KG1 (cell line): ENCODE measurements at places on chromosomes 7 and 10.

DNA sequence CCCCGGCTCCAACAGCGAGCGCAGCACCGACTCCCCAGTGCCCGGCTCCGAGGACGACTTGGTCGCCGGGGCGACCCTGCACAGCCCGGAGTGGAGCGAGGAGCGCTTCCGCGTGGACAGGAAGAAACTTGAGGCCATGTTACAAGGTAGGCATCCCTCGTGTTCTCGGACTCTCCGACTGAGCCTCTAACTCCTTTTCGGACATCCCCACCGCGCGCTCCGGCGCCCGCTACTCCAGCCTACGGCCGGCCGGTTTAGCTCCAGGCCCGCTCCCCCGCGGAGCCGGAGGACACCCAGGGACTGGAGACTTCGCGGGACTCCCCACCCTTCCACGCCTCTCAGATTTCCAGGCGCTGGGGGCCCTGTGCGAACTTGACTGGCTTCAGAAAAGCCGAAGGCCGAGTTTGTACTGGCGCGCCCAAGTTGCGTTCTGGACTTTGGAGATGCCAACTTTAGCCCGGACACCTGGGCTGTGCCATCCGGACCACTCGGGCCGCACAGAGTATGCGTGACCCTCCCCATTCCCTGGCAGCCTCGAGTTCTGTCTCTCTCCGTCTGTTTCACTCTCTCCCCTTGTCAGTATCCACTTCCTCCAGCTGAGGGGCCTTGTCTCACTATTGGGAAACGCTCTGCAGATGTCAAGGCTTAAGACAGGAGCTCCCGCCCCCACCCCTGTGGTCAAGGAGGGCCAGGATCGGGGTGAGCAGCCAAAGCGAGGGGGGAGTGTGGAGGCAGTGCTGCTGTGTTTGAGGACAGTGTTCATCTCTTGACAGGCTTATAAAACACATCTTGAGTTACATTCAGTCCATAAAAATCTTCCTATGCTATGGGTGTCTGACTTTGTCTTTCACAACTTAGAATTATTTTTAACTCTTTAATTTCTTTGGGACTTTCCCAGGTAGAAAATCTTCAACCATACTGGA lies 777 bp downstream of the BICC1 start:
- no peak for DNase-seq

DNA sequence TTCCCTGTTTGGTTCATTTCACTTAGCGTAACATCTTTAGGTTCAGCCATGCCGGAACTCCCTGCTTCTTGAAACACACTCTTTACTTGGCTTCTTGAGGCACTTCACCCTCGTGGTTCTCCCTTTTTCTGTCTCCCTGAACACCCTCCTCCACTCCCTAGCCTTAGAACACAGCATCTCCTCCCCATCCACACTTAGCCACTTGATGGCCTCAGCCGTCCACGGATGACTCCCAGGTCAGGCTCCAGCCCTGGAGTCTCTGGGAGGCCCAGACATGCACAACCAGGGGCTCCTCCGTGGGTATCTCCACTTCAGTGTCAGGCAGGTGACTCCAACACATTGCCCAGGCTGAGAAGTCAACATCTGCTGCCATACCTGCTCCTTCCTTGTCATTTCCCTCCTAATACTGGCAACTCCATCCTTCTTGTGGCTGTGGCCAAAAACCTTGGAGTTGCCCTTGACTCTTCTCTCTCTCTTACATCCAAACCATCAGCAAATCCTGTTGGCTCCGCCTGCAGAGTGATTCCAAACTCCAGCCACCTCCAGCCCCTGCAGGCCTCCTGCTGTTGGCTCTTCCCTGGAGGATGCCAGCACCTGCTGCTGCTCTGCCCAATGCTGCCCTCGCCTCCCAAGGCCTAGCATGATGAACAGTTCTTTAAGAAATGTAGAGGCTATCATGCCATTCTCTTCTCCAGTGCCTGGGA lies 8.4 kb upstream of the INMT start:
- DNase-seq = no peak

DNA sequence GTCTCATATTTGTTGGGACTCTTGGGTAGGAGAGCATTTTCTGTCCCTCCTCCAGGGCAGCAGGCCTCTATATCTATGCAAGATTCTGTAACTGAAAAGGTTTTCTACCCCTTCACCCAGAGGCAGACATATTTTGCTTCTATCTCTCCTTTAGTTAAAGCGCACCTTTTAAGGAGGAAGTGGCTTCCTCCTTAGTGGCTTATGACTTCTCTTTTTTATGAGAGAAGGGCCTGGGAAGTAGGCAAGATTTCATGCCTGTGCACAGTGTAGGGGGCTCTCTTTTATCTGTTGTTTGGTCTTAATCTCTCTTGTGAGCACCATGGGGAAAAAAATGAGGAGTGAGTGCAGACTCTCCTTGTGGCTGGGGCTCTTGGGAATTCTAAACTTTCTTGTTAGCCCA lies 122.1 kb downstream of the LRMDA start:
- peak; percentile 48 for DNase-seq

DNA sequence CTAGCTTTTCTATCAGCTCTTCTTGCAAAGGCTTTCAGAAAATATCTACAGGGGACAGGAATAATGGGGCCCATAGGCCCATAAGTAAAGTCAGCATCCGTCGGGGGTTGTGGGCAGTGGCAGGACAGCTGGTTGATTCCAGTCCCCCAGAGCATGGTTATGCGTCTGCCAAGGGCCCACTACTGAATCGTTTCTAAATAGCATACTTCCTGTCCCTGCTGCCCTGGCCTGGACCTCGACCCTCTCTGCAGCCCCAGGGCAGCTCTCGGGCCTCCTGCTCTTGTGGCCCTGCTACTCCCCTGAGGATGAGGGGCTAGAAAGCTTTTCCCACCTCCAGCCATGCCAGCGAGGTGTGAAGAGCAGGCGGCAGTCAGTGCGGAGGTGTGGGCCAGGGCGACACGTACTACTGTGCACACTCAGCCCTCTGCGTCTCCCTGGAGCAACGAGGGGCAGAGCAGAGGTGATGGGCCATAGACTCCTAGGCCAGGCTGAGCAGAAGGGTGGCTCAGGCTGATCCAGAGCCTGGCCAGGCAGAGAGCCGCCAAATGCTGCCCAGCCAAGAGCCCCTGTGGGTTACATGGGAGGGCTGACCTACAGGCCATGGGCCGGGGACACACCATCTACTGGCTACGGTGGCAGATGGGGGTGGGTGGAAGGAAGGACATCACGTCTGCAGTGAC lies 4.7 kb upstream of the OPN4 start:
- no peak for DNase-seq

GRCh38 chr7:135729230-135729629 lies 1.2 kb upstream of the SLC13A4 start:
- DNase-seq = no peak

GRCh38 chr7:134695321-134695860 lies 48.7 kb downstream of the BPGM start:
- DNase-seq = no peak

GRCh38 chr10:115355162-115355760 lies 262.1 kb downstream of the ATRNL1 start:
- peak; percentile 3 for DNase-seq

GRCh38 chr10:96863922-96864543 lies 31.9 kb downstream of the LCOR start:
- no peak for DNase-seq

GRCh38 chr10:97921581-97922021 lies 72.0 kb downstream of the GOLGA7B start:
- no peak for DNase-seq

DNA sequence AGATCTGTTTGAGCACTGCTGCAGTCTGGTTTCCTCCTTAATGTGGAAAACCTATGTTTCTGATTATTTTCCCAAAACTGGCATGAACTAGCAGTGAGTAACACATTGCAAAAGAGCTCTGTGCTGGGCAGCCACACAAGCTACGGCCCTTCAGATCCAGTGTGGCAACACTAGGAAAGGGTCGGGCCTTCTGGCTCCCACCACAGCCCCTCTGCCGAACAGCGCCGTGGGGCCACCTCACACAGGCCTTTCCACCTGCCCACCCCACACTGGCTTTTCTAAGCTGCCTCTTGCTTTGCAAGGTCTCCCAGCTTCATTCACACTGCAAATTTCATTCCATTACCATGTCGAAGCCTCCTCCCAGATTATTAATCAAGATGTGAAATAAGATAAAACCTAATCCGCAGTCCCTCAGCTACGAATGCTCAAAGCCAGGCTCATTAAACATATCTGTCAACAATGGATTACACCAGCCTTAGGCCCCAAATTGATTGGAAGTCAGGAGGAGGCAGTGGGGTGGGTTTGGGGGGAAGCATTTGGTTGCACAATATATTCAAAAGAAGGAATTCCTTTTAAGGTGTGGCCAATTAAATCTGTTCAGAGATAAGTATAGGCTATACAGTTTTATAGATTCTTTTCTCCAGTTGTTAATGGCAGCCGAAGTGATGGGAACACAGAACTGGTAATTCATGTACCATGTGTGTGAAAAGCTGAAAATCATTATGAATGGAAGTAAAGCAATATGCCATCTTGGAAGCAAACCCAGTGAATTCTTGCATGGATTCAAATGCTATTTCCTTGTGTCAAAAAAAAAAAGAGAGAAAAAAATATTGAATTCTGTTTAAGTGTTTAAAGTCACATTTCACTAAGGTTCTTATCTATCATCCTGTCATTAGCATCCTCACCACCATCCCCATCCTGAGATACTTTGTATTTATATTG lies 223.7 kb downstream of the MTERF1 start:
- DNase-seq = no peak

DNA sequence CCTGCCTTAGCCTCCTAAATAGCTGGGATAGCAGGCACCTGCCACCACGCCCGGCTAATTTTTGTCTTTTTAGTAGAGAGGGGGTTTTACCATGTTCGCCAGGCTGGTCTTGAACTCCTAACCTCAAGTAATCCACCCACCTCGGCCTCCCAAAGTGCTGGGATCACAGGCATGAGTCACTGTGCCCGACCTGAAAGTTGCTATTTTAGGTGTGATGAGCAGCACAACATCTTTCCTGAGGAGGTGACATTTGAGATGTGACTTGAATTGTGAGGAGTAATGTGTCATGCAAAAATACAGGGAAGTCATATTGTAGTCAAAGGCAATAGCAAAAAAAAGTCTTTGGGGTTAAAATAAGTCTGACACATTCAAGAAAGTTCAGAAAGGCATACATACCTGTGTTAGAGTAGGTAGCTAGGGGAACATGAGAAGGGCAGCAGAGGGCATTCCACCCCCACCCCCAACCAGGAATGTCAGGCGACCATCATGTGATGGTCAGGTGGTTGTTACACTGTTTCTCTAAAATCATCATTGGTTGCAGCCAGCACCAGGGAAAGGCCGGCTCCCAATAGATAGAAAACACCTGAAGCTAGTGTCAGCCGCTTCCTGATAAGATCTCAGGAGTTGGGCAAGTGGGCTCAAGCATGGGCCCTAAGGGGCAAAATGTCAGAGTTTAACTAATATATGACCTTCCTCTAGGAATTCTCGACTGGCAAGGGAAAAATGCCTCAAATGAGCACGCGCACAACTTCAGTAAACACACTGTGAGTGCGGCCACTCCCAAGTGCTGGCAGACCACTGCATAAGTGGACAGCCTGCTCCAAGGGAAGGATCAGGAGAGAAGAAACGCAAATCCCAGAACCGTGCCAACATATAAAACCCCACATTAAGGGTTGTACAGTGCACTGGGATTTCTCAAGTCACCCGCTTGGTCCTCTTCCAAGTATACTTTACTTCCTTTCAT lies at the start of gene TACC2:
TACC2 (plus strand) TSS at position 803 of the 964 bp plus-strand sequence. CDS start 32,819 bp downstream, outside the sequence.
- DNase-seq = no peak

DNA sequence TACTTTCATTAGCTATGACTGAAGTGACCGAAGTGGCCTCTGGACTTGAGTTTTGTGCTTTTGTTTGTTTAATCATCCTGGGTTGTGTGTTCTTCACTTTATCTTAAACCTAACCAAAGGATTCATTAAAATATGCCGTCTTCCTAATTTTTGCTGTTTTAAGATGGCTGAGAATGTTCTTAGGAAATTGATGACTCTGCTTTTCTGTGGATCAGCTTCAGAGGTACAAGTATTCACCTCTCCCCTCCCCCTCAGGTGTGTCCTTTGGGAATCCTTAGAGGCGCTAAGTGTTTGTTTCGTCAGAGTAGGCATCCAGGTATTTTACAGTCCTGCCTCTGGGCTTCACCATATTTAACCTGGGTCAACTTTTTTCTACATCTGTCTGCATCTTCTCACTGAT lies 1.1 kb downstream of the CCDC126 start:
- no peak for DNase-seq

DNA sequence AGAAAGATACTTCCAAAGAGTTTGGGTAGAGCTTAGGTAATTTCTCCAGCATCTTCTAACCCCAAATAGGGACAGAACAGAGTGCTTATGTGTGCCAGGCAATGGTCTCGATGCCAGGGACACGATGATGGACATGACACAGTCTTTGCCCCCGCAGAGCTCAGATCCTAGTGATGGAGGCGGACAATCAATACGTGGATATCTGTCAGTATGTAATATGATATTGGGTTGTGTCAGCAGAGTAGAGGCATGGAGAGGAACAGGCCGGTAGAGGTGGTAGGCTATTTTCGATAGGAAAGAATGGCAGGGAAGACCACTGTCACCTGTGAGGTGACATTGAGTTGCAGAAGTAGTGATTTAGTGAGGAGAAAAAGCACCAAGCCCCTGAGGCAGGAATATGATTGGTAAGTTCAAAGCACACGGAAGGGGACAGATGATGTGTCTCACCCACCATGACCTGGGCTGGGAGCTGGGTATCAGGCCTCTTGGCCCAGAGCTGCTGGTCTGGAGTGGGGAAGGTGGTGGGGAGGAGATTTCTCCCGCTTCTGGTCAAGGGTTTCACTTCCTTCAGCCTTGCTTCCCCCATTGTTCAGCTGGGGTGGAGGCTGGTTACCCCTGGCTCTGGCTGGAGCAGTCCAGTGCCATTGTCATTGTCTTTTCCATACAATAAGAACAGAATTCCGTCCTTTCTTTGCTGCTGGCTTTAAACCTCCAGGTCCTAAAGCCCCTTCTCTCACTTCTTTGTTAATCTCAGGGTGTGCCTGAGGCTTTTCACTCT lies 36.0 kb upstream of the SRGN start:
- no peak for DNase-seq

- no peak for DNase-seq
Measured at GRCh38 chr7:35257251-35258124, 3.6 kb upstream of the TBX20 start.

DNA sequence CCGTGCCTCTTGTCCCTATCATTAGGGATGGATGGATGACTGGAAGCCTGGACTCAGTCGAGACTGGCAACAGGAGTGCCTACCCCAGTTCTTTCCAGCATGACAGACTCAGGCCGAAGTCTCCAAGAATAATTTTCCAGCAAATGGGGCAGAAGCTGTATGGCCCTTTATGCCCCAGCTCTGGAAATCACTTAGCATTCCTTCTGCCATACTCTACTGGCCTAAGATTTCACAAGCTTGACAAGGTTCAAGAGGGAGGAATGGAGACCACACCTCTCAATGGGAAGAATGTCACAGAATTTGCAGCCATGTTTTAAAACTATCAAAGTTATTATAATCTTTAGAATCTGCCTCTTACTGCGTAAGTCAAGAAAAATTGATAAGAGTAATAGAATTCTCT lies 39.0 kb upstream of the RTKN2 start:
- no peak for DNase-seq

- DNase-seq = no peak
Measured at GRCh38 chr7:157129200-157129599, 9.5 kb upstream of the UBE3C start.

GRCh38 chr10:31897506-31897905 lies 31.1 kb downstream of the ARHGAP12 start:
- DNase-seq = no peak

GRCh38 chr7:144023171-144023827 lies 23.2 kb downstream of the OR6B1 start:
- DNase-seq = no peak

- no peak for DNase-seq
Measured at GRCh38 chr10:63208986-63209385, 75.9 kb downstream of the NRBF2 start.
